NCI-H146 (cell line): ENCODE measurements at places on chromosomes 16 and 17.

DNA sequence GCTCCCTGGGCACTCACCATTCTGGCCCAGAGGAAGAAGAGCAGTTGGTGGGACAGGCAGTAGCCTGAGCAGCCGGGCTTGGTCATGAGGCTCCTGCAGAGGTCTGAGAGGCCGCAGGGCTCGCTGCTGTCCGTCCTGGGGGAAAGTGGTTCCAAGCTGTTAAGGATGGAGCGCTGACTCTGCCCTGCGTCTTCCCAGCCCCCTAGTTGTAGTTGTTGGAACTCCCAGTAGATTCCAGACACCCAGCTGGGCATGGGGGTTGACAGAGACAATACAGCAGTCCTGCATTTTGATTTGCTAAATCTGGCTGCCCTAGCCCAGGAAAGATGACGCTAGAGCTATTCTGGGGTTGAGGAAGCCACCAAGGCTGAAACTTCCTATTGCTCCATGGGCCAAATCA lies 7.3 kb downstream of the C16orf89 start:
- DNase-seq = peak; percentile 38

GRCh38 chr16:23072084-23072599 lies 77.1 kb downstream of the USP31 start:
- no peak for DNase-seq

- no peak for DNase-seq
These were observed 259.0 kb downstream of the CPPED1 start for GRCh38 chr16:12544477-12545296.

DNA sequence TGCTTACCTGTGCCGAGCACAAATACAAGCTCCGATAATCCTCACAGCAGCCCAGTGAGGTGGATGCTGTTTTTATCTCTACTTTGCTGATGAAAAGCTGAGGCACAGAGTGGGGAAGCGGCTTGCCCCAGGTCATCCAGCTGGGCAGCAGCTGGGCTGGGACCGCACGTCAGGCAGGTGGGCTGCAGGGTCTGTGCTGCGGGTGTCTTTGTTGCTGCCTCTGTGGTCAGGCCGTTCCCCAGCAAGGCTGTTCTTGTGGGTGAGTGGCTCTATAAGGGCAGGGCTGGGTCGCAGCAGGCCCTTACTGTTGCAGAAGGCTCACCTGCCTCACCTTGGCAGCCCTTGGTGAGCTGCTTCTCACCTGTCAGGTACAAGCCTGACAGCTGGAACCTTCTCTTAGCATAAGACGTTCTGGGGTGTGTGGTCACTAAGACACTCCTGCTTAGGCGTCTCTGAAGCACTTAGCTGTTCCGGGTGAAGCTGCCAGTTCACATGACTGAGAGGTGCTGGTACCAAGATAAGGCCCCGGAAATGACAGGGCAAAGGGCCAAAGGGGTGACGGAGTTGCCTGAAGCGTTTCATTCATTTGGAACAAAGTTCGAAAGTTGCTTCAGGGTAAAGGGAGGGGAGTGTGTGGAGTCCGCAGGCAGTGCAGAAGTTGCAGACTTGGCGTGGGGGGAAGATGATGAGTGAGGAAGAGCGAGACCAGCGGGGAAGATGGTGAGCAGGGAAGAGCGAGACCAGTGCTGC lies 17.4 kb downstream of the IRF8 start:
- DNase-seq = no peak

- no peak for DNase-seq
These were observed 61.6 kb upstream of the CLEC3A start for GRCh38 chr16:77960766-77961165.

DNA sequence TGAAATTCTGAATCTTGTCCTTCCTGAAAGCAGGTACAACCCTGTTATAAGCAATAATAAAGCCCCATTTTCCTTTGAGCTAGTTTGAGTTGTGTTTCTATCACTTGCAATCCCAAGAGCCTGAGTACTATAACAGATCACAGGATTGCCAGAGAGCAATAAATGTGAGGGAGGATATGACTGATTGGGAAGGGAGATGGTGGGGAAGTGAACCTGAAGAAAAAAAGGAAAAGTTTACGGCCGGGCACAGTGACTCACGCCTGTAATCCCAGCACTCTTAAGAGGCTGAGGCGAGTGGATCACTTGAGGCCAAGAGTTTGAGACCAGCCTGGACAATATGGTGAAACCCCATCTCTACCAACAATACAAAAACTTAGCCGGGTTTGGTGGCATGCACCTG lies 80.4 kb downstream of the COX10 start:
- no peak for DNase-seq

GRCh38 chr17:79850571-79851460 lies 11.6 kb upstream of the CBX4 start:
- DNase-seq = no peak

DNA sequence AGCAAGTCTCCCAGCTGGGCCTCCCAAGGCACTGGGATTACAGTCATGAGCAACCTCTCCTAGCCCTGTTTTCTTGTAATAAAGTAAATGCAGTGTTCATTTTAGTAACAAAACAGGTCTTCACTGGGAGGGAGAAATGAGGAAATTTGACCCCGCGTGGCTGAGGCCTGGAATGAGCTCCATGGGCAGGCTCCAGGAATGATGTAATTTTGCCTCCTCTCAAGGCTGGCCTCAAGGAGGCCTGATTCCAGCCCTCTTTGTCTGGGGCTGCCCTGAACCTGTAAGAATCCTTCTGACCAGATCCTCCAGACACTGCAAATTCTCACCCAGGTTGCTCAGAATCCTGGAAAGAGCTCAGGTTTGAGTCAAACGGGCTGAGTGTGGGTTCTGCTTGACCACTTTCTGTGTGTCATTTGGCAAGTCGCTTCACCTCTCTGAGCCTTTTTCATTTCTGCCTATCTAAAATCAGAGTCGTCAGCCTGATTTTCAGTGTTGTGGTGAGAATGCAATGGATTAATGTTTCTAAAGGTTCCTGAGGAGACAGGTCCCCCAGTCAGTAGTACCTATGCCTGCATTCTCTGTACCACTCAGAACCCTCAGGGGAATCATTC lies 57.1 kb downstream of the RAB11FIP4 start:
- DNase-seq = no peak

GRCh38 chr17:43543771-43544575 lies 2.2 kb downstream of the ETV4 start:
- DNase-seq = peak; percentile 38

DNA sequence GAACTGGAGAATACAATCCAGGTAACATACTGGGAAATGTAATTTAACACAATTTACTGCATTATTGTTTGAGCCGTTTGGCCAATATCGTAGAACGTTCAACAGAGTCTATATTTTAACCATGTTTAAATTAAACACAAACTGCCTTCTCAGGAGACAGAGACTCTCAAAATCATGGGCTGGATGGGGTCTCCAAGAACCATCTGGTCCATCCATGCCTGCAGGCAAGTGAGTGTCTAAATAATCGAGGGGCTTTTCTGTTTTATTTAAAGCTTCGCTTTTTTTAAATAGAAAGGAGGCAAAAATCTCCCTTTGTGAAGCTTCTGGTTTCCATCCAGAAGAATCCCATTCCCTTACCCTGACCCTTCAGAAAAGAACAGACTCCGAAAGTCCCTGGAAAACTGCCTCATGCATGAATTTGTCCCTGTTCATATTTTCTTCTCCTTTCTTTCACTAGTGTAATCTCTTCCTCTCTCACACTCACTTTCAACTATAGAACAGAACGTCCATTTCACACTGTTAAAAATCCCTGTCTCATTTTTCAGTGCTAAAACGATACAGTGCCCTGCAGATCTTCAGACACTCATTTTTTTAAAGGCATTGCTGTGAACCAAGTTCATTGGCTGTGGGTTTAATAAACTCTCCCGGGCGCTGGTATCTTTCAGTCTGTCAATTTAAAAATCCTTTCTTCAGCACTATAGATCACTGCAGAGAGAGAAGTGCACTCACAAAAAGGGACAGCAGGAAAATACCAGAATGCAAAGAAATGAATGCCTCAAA lies 111.4 kb upstream of the TOM1L1 start:
- DNase-seq = no peak

DNA sequence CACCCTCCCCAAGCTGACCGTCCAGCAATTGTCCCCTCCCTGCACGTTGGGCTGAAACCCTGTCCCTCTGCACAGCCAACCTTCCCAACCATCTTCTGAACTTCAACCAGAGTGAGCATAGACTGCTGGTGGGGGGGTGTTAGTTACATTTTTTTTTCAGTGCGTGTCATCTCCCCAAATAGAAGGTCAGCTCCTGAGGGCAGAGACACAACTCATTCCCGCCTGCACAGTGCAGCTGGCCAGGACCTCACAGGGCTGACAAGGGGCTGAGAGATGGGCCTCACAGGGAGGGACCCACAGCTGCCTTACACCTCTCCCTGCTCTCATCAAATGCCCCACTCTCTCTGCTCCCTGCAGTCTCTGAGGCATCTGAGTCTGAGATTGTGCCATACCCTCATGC lies 8.4 kb downstream of the SRL start:
- DNase-seq = peak; percentile 52

GRCh38 chr17:57387575-57387974 lies 131.3 kb downstream of the MSI2 start:
- DNase-seq = no peak

DNA sequence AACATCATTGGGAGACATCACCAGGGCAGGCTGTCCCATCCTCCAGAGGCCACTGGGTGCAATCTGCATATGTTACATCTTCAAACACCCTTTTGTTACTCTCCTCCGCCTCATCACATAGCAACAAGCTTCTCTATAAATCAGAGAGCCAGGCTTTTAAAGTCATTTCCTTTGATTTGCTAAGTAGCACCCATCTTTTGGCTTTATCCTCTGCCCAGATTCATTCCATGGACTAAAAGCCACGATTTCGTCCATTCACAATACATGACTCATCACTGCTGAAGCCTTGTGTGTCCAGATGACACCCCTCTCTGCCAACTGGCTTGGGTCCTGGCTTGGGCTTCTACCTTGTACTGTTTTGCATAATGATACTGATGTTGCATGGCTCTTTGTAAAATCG lies 2.0 kb upstream of the KRT38 start:
- no peak for DNase-seq
